Stimulated activated naive CD8-positive, alpha-beta T cell treated with anti-CD3 and anti-CD28 coated beads, Interleukin-15, amount 100 ng/mL, for 72 hours (primary cell): ENCODE measurements at places on chromosomes 12 and 14.

GRCh38 chr14:33347796-33348195 is 409.1 kb downstream of the NPAS3 start:
- DNase-seq: no peak

DNA sequence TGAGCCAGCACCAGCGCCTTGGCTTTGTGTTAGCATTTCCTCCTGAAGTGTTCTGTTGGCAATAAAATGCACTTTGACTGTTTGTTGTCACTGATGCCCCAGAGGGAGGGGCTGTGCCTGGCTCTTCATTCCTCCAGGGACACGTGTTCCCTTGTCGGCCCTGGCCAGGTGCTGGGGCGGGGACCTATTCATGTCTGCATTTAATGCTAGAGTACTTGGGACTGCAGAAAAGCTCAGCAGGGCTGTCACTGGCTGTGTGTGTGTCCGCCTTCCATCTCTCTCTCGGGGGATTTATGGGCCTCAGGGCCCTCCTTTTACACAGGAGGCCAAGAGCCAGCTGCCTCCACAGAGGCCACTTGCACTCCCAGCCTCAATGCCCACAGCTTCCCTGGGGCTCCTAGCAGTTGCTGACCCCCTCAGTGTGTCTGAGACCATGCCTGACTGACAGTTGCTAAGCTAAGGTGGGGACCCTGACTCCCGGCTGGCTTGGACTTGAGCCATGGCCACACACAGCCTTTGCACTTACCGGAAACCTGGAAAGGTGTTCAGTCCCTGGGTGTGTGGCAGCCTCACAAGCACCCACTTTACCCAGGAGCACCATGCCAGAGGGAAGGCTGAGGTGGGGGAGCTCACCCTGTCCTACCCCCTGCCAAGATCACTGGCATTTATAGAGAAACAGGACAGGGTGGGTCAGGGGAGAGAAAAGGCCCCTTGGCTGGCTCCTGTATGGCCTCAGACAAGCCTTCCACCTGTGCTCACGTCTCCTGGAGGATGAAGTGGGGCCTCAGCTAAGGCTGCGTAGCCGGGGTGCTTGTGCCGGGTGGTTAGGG is 27.8 kb downstream of the HIP1R start:
- DNase-seq: no peak

GRCh38 chr12:108110844-108111243 is 18.2 kb upstream of the WSCD2 start:
- no peak for DNase-seq

DNA sequence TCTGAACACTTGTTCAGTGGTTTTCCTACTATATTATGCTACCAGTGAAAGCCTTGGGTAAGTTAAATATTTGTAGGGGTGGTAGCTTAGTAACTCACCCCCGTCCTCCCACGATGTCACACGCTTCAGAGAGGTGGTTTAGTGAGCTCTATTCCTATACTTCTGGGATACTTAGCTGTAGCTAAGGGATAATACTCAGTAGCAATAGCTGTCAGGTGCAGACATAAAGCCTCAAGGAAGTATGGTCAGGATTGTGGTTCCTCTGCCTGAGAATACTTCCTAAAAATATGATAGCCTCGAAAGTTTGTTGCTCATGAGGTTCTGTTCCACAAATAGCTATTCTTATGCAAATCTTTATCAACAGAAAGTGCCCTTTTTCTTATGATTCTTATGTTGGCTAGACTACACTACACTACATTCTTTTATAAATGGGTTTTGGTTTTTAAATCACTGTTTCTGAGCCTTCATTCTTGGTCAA is 11.9 kb downstream of the DLST start:
- DNase-seq: no peak

GRCh38 chr12:67484791-67485480 is 163.6 kb upstream of the DYRK2 start:
- no peak for DNase-seq

DNA sequence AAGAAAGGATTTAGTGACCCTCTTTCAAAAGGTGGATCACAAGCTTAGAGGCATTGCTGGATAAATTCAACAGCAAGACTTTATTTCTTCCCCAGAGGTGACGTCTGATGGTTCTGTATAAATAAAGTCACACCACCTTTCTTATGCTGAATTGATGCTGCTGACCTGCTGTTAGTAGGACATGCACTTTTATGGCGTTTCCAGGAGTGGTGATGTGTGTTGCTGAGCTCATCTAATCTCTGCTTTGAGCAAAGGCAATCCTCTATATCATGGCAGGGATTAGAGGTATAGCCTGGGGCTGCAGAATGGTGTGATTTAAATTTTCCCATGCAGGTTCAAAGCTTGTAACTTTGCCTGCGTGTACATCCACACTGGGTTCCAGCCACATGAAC is 94.9 kb downstream of the ETV6 start:
- no peak for DNase-seq

GRCh38 chr14:55802986-55803872 is 223.2 kb downstream of the KTN1 start:
- DNase-seq: peak; percentile 10

DNA sequence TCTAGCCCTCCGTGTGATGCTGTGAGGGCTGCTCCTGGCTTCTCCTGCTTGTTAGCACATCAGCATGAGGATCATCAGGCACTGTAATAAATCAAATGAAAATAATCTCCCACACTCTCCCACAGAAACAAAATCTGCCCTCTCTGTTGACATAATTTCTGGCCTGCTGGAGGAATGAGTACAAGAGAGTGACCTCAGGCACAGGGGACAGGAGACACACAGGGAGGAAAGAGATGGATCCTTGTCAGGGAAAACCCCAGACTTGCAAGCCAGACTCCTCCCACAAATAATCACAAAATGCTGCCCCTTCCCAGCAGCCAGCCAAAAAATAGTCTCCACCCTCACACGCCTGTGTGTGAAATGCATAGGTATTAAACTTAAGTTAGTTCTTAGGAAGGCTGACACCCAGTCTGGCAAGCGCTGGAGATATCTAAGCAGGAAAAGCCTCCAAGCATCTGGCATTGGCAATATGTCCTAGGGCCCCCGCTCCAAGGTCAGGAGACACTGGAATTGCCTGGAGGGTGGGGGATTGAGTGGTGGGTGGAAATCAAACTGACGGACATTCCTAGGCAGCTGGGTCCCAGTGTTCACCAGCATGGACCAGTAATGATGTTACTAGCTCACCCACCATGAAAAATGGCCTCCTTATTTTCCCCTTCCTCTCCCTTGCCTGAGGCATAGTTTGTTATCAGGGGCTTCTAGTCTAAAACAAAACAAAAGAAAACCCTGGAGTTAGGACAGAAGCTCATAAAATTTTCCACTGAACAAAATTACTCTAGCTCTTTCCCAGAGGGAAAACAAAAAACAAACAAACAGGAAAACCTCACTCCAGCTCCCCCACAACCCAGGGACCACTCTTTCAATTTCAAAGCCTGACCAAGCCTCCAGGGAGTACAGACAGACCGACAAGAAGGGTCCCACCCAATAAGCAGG is 22.0 kb downstream of the SMUG1 start:
- DNase-seq: no peak

DNA sequence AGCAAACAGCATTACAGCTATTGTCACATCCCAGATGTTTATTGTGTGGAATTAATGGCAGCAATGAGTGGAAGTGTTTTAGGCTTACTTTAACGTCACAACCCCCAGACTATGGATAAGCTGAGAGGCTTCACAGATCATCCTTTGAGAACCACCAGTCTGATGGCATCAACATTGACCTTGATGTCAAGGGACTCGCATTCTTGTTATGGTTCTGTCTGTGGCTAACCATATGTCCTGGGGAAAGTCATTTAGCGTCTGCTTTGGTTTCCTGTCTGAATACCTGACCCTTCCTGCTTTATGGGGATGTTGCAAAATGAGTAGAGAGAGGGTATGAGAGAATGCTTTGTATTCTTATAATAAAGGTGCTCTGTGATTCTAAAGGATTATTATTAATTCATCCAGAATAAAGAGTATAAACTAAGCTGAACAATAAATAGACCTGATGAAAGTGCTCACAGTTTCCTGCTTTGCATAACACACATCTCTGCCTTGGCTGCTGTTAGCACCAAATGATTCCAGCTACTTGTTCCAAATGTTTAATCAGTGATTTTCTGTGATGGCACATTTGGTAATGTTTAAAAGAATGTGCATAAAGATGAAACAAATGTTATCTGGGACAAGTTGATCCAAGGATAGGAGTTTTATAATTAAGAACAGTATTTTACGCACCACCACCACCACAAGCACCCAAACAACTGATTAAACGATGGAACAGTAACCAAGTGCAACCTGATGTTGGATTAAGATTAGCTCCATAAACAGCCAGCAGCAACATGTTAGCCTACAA is 116.9 kb upstream of the LRIG3 start:
- DNase-seq: no peak

GRCh38 chr14:89493406-89493805 is 76.4 kb upstream of the FOXN3 start:
- no peak for DNase-seq

- no peak for DNase-seq
These were observed 87.8 kb upstream of the ATXN7L3B start for GRCh38 chr12:74449872-74450271.

DNA sequence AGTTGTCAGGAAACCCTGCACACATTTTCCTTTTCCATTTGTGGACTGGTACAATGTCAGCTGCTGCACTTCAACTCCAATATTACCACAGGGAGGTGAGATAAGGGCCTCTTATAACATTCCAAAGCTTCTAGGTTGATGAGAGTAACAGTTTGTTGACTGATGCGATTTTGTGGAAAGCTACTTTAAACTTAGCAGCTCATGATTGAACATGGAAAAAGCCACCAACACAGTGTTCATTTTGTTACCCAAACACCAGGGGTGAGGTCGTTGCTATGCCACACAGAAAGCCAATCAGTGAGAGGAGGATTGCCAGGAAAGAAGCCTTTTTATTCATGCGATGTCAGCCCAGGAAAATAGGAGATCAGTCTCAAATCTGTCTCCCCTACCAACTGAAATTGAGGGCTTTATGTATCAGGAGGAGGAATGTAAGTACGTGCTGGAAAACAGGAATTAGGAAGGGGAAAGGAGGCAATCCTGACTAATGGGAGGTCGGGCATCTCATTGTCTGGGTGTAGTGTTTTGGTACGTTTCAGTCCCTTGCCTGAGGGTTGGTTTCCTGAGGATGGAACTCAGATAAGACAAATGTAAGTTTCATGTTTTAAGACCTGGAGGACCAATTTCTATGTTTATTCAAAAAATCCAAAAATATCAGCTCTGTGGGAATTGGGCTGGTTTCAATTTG is 92.7 kb upstream of the PLEKHA5 start:
- no peak for DNase-seq

DNA sequence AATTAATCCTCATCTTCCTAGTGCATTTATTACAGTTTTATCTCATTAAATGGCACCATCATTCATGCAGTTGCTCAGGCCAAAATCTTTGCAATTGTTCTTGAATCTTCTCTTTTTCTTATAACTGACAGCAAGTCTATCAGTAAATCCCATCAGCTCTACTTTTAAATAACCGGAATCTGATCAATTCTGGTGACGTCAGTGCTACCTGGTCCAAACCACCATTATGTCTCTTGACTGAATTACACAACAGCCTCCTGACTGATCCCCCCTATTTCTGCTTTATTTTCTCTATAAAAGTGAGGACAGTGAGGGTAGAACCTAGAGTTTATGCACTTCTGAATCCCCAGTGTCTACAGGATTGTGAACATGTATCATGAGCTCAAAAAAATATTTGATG is 787.4 kb downstream of the AACS start:
- DNase-seq: no peak

DNA sequence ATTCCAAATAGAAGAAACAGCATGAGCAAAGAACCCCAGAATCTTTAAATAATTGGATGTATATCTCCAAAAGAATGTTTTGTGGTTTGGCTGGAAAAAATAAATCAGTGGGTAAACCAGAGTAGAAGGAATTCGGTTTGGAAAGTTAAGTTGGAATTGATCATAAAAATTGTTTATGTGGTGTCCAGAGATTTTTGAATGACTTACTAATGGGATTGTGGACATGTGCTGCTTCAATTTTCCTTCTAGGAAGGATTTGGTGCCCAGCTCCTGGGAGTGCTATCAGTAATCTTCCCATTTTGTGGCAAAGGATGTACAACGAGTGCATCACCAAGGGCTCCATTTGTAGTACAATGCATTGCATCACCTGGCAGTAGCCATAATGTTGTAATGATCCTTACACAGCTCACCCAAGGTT is 224.8 kb downstream of the SLC16A7 start:
- DNase-seq: no peak

- no peak for DNase-seq
These were observed 86.8 kb downstream of the ITPR2 start for GRCh38 chr12:26746121-26746714.

- no peak for DNase-seq
These were observed 158.0 kb upstream of the RTL1 start for GRCh38 chr14:101061411-101062064.

- peak; percentile 11 for DNase-seq
These were observed 44.6 kb downstream of the DUSP6 start for GRCh38 chr12:89307474-89308253.

DNA sequence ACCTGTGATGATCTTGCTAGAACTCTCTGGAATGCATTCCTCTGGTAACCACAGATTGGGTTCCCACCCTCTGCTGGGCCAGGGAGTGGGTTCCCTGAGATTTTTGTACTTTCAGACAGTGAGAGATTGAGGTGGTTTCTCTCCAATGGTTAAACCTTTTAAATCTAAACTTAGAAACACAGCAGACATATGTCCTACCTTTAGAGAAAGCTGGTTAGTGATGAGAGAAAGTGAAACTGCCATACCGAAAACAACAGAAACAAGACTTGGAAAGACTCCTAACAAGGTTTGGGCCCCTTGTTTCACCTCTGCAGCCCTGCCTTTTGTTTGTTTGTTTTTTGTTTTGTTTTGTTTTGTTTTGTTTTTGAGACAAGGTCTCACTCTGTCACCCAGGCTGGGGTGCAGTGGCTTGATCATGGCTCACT is 9.7 kb upstream of the SGPP1 start:
- DNase-seq: no peak

DNA sequence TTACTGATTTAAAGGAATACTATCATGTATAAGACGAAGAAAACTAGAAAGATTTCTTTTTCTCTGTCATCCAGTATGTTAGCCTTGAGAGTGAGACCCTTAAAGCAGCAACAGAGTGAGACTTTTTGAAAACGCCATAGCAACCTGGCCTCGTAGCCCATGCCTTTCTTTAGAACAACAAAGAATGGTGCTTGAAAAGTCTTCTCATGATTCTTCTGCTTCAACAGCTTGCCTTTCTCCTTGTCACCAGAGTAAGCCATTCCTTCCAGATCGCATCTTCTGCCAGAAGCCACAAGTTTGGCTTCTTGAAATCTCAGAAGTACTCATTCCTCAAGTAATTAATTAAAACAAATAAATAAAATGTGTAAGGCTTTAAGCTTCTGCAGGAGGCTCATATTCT is 109.3 kb downstream of the PDE3A start:
- no peak for DNase-seq
